OCI-LY7 (cell line): ENCODE measurements at places on chromosomes 11 and 22.
A peak's percentile ranks its signal among the peaks of the same experiment; 100 is the strongest.

DNA sequence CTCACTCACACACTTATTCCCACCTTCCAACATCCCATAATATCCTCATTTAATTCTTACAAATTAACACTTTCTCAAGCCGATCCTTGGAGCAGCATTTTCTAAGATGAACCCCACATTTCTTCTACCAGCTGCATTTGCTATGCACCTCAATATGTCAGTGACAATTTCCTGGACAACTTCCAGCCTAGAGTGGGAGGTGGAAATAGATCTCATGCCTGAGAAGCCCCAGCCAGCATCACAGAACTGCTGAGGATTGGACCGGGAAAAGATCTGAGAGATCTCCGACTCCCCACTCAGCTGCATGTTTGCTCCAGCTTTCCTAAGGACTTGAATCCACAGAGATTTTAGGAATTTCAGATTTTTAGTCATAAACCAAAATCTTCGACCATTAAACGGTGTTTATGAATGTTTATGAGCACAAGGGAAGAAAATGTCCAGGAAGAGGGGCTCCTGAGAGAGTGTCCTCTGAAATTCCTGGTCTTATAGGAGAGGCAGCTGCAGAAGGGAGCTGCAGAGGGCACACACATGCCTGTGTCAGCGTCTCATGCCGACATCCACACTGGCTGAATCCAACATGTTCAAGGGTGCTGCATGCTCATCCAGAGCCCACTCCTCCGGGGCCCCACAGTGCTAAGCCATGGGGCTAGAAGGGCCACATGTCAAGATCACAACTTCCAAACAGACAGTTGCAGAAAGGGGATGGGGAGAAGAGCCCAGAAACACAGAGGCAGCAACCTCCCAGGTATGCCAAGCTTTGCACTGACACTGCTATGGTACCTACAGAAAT lies 68.6 kb downstream of the MICAL3 start:
- DNase-seq = no peak

DNA sequence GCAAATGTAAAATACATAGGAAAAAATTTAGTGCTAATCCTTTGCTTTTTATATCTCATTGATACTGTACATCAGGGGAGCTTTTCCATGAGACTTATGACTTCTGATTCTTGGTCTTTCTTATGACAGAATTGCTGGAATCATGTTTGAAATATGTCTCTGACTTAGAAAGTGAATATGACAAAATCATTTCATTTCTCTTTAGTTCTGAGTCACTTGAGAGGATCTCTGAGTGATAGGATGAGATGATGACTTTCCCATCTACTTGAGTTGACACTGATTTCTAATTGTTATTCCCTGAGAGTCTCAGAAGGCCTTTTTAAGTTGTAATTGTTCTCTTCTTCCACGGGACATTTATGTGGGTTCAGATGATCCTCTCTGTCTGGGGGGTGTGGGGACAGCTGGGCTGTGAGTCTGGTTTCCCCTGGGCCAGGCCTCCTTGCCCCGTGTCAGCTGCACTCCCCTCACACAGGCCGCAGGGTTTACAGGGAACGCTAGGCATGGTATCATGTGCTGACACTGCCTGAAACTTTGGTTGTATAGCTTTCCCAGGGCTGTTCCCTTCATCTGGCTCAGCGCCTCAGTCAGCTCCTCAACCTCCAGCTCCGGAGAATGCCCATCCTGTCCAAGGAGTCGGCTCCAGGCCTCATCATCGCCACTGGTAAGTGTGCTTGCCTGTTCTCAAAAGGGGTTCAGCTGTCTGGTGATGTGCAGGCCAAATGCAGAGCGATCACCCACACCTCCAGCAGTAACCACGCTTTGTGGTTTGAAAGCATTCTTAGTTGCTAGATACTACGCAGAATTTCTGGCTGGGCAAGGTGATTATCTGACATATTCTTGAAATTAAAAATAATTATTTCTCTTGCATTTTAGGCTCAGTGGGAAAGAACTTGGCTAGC lies 69.5 kb upstream of the SORL1-AS1 start:
- no peak for DNase-seq

- no peak for DNase-seq
Measured at GRCh38 chr11:67290801-67291200, 1.7 kb downstream of the ANKRD13D start.

GRCh38 chr22:22230438-22230837 lies 14.1 kb upstream of the VPREB1 start:
- DNase-seq = no peak

GRCh38 chr22:49853981-49854831 lies 562 bp downstream of the ZBED4 start:
- peak; percentile 47 for DNase-seq

DNA sequence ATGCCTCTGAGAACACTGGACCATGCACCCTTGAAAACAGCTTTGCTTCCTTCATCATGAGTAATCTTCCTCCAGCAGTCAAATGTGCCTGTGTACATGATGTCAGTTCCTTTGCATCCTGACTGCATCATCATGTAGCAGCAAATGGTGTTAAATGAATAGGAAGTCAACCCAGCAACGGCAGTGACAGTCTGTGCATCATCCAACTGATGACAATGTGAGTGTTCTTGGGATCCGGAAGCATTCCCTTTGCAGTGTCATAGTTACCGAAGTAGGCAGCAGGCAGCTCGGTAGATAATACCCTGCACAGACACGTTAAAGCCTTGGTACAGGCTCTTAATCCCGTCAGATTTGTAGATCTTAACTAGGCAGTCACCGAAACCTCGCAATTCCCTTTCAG lies 2.5 kb downstream of the WBP2NL start:
- DNase-seq = no peak

GRCh38 chr11:91495837-91496236 lies 728.8 kb upstream of the FAT3 start:
- no peak for DNase-seq

DNA sequence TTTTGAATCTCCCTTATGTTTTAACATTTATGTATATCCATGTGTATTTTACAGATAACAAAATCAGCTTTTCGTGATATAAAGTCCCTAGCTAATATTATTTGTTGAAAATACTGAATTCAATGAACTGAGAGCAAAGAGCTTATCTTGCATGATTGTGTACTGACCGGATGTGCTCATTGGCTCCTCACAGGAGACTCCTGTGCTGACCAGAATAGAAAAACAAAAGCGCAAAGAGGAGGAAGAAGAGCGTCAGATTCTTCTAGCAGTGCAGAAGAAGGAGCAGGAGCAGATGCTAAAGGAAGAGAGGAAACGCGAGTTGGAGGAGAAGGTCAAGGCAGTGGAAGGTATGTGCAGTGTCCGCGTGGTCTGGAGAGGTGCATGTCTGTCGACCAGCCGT lies 39.4 kb upstream of the SLC25A18 start:
- no peak for DNase-seq

DNA sequence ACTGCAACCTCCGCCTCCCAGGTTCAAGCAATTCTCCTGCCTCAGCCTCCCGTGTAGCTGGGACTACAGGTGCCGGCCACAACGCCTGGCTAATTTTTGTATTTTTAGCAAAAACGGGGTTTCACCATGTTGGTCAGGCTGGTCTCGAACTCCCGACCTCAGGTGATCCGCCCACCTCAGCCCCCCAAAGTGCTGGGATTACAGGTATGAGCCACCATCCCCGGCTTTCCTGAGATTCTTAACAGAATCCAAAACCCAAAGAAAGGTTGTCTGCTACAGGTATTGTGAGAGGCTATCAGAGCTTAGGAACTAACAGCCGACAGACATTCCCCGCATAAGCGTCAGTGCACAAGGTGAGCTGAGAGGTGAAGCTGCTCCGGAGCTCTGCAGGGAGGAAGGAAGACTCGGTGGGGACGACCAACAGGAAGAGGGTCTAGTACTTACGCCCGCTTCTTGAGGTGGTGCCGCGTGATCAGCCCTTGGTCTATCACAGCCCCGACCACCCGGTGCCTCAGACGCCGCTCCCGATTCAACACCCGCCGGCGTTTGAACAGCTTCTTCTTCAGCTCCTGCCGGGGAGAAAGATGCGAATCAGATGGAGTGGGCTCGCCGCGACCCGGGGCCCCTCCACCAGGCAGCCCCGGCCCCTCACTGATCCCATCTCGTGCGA lies 470 bp downstream of the C11orf98 start:
- peak; percentile 85 for DNase-seq

DNA sequence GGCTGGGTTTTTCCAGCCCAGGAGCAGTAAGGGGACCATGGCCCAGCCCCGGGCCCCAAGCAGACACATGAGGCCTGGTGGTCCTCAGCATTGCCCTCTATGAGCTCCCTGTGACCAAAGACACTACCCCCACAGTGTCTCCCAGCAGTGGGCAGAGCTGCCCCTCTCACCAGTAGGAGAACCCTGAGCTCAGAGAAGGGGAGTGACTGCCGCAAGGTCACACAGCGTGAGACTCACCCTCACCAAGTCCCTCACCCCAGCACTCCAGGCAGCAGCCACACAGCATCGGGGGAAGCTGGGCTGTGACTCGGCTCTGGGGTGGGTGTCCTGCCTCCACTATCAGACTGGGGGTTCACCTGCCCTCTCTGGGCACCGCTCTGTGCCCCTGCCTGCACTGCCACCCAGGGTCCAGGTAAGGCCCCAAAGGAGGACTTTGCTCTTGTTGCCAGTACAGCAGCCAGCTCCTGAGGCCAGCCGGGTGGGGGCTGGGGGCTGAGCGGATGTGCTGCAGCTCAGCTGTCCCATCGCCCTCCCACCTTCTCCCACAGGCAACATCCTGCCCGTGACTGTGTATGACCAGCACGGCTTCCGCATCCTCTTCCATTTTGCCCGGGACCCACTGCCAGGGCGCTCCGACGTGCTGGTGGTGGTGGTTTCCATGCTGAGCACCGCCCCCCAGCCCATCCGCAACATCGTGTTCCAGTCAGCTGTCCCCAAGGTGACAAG lies 7.9 kb upstream of the SH3BP1 start:
- no peak for DNase-seq

- DNase-seq = no peak
Measured at GRCh38 chr11:125464270-125464662, 31.8 kb downstream of the FEZ1 start.

DNA sequence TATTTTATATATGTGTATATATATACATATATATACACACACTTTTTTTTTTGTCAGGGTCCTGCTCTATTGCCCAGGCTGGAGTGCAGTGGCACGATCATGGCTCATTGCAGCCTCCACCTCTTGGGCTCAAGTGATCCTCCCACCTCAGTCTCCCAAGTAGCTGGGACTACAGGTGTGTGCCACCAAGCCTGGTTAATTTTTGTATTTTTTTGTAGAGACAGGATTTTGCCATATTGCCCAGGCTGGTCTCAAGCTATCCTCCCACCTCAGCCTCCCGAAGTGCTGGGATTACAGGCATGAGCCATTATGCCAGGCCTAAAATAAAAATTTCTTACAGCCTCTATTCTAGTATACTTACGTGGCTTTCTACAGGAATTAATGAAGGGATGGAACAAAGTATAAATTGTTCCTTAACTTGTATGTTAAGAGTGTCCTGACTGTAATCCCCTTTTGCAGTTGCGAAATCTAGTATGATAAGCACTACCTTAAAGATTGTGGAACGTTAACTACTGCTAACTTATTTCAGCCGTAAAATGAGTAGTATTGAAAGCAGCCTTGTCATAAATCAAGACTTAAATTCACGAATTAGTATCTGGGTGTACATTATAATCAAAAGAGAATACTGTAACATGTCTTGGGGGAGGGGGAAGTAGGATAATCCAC lies 2.1 kb downstream of the TRAF6 start:
- DNase-seq = no peak

DNA sequence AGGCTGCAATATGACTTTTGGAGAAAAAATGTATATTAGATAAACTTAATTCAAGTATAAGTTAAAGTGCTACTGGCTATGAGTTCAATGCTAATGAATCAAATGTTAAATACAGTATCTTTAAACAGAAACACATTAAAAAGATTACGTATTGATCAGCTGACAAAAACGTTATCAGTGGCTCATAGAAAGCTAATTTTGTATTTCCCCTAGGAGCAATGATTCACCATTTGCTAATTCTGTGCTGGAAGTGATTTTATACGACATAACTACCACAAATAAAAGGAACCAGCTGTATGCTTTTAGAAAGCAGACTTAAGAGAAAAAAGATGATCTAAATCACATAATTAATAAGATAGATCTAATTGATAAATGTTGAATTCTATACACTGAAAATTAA lies 43.6 kb downstream of the MRE11 start:
- DNase-seq = no peak

DNA sequence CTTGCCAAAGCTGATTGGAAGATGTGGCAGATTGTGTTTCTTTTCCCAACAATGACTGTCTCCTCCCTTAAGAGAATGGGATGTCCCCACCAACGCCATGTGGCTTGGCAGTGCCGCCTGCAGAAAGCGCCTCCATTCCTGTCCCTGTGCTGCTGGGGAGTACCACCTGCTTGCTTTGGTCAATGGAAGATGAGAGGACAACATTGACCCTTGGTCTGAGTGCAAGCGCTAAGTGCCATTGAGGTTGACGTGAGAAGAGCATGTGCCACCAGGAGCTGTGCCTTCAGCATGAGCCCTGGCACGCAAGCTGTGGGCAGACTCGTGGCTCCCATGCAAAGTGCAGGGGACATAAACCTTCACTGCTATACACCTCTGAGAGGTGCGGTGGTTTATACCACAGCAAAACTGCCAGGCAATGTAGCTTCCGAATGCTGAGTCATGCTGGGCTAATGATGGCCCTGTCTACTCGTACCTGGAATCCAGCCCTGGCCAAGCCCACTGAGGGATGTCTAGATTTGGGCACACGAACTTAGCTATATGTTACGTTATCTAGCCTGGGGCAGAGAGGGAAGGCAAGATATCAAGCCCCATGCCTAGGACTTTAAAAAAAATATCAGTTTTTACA lies 41.9 kb downstream of the MYEOV start:
- DNase-seq = no peak

- DNase-seq = no peak
Measured at GRCh38 chr22:49230194-49230577, 597.5 kb downstream of the BRD1 start.

- DNase-seq = peak; percentile 57
Measured at GRCh38 chr11:7964261-7964660, 986 bp downstream of the NLRP10 start.

DNA sequence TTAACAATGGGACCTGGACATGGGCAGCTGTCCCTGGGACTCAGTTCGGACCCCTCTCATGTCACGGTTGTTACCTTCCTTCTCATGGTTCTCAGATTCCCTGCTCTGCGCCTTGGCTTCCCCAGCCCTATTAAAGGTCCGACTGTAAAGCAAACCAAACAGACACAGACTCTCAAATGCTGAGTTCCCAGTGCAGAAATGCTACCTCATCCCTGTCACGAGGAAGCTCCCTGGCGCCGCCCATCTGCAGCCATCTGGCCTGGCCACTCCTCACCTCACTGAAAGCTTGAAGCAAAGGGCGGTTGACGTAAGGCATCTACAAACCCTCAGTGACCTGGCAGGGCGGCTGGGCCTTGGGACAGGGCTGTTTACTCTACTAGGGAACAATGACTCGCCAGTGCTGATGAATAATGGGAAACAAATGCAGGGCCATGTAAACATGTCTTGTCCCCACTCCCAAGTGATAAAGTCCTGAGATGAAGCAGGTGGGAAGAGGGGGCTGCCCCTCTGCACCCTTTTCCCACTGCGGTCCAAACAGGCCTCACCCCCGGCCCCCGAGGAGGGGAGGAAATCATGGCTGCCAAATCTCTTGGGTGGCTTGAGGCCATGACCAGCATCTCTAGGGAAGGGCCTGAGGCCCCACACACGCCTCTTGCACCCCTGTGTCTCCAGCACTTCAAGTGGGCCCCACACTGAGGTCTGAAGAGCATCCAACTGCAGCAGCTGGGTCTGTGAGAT lies 49.3 kb downstream of the SCUBE1 start:
- DNase-seq = no peak

- no peak for DNase-seq
Measured at GRCh38 chr11:20066783-20067156, 93.5 kb downstream of the DBX1 start.

- no peak for DNase-seq
Measured at GRCh38 chr11:9219572-9219971, 45.6 kb downstream of the DENND5A start.

- no peak for DNase-seq
Measured at GRCh38 chr11:62918531-62918930, 2.6 kb downstream of the CHRM1 start.
